Left colon (tissue), 2 donors: ENCODE measurements at places on chromosomes 1 and 21.

DNA sequence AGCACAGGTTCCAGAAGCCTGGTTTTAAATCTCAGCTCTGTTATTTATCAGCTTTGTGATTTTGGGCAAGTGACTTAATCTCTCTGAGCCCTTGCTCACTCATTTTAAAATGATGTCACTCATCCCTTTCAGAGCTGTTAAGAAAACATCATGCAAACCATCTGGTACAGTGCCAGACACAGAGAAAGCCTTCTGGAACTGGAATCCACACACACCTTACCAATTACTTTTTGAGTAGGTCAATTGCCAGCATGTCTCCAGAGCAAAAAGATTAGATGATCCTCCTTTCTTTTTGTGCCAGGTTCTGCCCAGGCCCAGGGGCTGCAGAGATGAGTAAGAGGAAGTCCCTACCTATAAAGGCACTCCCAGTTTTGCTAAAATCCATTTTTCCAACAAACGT, 61.3 kb downstream of the ROR1 start:
- no peak for DNase-seq

DNA sequence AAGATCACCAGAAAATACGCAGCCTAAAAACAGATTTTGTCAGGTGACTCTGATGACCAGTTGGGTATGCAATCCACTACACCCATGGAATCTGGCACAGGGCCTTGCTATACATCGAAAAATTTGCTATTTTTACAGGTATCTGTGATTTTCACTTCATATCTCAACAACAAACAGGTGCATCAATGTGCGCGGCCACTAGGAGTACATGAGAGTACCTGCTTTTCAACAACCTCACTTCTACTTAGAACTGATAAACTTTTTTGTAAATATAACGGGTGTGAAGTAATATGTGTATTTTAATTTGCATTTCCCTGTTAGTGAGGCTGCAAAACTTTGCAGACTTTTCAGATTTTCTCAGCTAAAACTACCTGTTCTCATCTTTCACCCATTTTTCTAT, 80.8 kb downstream of the SLC45A1 start:
- DNase-seq: no peak

DNA sequence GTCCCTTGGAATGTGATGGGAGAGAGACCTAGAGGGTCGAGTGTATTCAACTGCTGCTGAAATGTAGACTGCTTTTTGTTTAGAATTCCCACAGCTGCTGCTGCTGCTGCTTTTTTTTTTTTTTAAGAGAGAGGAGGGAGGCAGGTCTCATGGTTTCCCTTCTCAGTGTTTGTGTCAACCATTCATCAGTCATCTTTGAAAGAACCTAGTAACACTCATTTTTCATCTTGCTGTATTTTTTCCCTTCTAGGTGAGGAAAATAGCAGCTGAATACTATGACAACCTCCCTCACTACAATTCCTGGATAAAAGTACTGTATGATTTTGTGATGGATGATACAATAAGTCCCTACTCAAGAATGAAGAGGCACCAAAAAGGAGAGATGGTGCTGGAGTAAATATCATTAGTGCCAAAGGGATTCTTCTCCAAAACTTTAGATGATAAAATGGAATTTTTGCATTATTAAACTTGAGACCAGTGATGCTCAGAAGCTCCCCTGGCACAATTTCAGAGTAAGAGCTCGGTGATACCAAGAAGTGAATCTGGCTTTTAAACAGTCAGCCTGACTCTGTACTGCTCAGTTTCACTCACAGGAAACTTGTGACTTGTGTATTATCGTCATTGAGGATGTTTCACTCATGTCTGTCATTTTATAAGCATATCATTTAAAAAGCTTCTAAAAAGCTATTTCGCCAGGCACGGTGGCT, 9.2 kb downstream of the DEGS1 start:
- no peak for DNase-seq

- DNase-seq: no peak
Observed at GRCh38 chr1:231165371-231165770, 3.5 kb downstream of the TRIM67 start.
